ENCODE measurements at places on chromosomes 3 and 15. TPM values are rescaled to one million over a fixed set of nuclear protein-coding genes. Genes with fewer than 3 reads are reported as not detected.

The TBC1D5 gene
- 152 TPM for total RNA-seq

The PLEKHO2 gene
- 56.1 TPM for total RNA-seq

The ITIH1 gene
- total RNA-seq = not detected

The SLC22A13 gene
- 1.2 TPM for total RNA-seq

The COL6A5 gene
- total RNA-seq = not detected

The PRR20G gene
- total RNA-seq = not detected

The IL5RA gene
- not detected for total RNA-seq

Data from smooth muscle cell of trachea (primary cell).